Breast epithelium (tissue), 4 donors: ENCODE measurements at places on chromosomes 7 and 10. TPM values are rescaled to one million over a fixed set of nuclear protein-coding genes. Genes with fewer than 3 reads are reported as not detected.

The LEP gene
- 41.6 TPM for total RNA-seq

DNA sequence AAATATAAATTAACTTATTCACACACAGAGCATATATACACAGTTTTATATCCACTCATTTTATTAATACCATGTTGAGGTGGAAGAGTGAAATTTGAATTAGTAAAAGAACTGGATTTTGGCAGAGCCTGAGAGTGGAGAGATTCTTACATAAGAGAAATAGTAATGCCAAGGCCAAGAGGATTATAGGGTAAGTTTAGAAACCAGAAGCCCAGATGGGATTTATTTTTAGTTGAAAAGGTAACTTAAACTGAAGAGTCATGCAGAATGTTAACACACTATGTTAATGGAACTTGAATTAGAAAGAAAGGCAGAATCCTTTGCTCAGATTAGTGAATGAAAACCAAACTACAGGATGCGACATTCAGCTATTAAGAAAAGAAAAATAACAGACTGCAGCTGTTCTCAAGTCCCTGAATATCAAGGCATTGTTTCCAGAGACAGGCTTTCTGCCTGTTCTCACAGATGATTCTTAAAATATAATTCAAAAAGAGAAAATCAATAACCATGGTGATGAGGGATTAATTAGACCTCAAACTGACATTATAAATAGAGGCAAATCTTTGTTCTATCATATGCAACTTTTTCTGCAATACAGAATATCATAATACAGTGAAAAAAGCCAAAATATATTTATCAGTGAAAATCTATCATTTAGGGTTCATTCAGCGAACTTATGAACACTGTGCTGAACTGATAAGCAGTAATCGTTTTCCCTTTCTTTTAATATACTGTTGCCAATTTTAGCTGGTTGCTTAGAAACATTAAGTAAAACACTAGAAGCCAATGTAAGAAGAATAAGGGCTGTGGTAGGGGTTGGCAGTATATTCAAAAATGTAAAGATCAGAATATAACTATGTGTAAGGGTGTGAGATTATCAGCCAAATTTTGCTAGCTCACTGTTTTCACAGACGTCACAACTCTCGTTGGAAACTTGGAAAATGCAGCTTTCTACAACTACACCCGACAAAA, 34.4 kb downstream of the HECTD2 start:
- no peak for DNase-seq

DNA sequence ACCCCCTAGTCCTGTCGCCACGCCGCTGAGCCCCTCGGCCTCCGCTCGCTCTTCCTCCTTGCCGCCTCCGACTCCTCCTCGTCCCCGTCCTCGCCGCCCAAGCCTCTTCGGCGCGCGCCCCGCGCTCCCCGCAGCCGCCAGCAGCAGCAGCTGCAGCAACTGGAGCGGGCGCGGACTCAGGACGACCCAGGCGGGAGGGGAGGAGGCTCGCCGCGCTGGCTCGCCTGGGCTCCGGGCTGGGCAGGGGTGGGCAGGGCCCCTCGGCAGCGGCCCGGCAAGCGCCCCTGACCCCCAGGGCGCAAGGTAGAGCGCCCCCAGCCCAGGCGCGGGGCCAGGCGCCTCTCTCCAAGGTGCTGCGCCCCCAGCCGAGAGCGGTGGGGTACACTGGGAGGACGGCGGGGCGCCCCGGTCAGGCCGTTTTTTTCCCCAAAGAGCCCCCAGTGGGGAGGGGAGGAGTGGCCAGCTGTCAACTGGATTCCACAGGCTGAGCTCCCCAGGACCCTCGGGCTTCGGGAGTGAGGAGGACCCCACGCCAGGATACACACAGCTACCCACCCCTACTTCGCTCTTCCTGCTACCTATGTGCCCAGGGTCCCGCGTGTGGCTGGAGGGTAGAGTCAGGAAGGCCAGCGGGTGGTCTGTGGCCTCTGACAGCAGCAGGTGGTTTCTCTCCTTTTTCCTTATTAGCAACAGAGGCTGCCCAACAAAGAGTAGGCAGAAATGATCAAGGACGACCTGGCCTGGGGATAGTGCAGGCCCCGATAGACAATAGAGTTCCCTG, 903 bp upstream of the KCNMA1 start:
- no peak for DNase-seq

DNA sequence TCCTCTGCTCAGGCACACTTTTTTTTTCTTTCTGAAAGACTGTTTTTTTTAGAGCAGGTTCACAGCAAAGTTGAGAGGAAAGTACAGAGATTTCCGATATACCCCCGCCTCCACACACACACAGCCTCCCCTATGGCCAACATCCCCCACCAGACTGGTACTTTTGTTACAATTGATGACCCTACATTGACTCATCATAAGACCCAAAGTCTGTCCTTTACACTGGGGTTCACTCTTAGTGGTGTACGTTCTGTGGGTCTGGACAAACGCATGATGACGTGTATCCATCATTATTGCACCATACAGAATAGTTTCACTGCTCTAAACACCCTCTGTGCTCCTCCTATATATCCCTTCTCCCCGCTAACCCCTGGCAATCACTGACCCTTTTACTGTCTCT, 107.7 kb downstream of the RBM20 start:
- DNase-seq = no peak

DNA sequence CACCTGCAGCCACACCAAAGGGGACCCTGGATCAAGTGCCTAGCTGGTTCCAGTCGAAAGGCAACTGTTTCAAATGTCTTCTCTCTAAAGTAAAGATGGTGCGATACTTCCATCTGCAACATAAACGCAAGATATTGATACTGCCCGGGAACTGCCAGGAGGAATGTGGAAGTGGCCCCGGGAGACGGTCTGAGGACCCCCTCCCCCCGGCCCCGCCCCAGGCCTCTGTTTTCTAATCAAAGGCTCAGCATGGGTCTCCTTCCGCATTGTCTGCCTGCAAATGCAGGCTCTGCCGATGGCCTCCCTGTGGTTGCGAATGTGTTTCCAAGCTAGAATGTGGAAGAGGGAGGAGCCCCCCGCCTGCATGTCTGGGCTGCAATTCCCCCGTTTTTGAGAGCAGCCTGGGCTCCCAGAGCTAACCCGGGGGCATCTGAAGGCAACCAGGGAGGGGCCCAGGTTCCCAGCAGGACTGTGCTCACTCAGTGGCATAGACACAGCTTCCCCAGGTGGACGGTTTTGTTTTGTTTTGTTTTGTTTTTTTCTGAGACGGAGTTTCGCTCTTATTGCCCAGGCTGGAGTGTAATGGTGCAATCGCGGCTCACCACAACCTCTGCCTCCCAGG, 223.9 kb upstream of the PPP2R2D start:
- no peak for DNase-seq
